ENCODE measurements at places on chromosomes 6 and 20.

DNA sequence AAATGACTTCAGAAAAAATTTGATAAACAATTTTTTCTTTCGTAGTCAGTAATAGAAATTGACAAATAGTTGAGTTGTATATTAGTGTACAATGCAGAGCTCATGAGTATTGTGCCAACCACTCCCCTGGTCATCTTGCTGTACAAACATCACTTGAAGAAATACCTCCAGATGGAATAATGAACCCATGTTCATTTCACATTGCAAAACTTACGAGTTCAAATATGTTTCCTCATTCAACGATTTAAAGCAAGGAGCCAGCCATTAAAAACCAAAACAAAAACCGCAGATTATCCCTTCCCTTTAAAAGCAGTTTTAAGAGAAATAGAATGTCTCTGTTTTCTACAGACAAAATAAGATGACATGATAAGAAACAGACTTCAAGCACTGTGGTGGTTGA lies 62.5 kb downstream of the RALGAPA2 start:
- no peak for DNase-seq

DNA sequence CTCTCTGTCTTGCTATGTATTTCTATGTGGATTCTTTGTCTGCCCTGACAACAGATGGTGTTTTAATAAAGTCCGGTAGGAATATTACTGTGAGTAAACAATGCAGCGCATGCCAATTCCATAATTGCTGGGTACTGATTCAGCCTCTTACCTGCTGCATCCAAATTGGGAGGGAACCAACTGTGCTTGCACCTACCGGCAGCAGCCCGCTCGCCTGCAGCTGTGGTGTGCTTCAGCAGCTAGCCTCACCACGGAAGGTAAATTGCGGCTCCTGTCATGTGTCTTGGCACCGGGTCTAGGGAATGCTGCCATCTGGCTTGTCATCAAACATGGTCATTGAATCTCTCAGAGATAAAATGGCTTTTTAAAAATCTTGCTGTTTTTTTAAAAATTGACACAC lies 704.8 kb upstream of the SLC35B3 start:
- no peak for DNase-seq

DNA sequence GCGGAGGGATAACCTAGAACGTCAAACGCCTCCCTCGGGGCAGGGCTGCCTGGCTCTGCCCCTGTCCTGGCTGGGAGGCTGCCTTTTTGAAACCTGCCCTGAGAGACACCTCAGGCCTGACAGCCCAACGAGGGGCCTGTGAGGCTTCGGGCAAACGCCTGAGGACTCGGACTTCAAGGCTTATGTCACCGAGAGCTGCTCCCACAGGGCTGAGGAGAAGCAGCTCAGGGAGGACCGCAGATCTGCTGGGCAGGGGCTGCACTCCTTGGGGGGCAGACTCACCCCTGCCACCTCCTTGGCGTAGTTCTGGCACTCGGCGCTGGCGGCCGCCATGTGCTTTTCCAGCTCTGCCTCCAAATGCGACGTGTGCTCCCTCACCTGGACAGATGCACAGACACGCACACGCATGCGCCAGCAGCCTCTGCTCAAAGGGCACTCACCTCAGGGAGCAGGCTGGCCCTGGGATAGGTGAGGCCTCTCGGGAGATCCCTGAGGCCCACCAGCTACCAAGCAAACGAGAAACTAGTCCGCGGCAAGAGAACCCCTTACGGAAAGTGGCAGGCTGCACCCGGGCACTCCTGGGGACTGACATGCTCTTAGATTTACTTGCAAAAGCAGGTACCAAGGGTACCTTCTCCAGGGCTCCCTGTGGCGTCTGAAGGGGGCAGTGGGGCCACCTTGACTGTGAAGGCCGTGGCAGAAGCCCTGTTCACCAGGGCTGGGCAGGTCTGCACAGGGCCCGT lies 49.6 kb downstream of the DSTN start:
- no peak for DNase-seq

DNA sequence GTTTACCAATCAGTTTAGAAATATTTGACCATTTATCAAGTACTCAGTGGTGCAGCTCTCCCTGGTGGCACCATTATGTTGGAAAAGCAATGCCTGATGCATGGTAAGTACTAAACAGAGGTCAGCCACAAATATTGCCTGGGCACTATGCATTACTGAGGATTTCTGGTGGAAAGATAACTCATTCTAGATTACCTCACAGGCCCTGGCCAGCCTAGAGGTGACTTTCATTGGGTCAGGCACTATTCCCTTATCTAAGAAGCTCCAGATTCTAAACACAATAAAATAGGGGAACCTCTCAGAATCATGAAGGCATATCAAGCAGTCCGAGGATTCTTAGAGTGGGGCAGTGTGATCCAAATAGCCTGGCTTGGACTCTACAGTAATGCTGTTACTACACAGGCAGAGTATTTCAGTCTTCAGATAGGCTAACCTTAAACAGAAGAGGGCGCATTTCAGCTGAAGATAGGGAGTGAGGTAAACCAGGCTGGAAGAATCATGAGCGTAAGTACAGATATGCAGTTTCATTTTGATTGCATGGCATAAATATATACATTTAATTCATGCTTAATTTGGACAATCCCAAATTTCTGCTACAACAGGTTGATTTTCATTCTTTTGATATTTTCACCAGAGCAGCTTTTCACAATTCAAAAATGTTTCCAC lies 12.1 kb downstream of the LGSN start:
- DNase-seq = no peak

GRCh38 chr20:18324596-18325089 lies 36.3 kb downstream of the ZNF133 start:
- no peak for DNase-seq
